ENCODE measurements at places on chromosomes 4 and X.

GRCh38 chr4:46270986-46271596, 118.8 kb downstream of the GABRA2 start:
- DNase-seq: peak; percentile 42

GRCh38 chr4:15864651-15865566, 73.6 kb downstream of the FGFBP1 start:
- DNase-seq: no peak

DNA sequence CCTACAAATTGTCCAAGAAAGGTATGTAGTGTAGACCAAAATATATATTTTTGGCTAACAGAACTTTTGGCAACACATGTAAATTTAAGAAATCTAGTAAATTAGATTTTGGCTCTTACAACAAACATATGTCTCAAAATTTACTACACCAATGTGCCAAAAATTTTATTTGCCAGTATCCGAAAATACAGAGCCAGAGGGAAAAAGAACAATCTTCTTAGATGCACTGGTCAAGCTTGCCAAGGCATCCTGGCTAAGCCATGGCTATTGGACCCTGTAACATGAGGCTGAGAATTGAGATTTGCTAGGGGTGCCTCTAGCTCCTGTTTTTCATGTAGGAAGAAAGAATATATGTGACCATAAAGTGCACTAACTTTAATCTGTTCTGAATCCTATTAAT, 91.8 kb downstream of the GABRG1 start:
- DNase-seq: no peak

- DNase-seq: no peak
Measured at GRCh38 chr4:137993232-137993631, 248.9 kb downstream of the SLC7A11 start.

DNA sequence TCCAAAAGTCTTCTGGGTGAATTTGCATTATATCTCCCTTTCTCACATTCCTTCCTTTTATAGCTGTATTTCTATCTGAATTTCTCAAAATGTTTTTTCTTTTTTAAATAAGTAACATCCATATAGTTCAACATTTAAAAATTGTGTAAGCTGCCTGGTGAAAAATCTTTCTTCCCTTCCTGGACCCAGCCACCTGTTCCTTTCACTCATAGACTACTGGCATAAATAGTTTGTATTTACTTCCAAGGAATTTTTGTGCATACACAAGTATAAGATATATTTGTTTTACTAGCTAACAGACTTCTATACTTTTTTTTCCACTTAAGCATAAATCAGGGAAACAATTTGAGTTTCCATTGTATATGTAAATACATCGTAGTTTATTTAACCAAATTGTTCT, 35.7 kb downstream of the PACRGL start:
- no peak for DNase-seq

Measured in midbrain (tissue), 1 donor.